ENCODE measurements at places on chromosomes 16 and 17.
A peak's percentile ranks its signal among the peaks of the same experiment; 100 is the strongest.

- DNase-seq, result peak; percentile 12
Measured at GRCh38 chr16:50025537-50025931, 509 bp downstream of the CNEP1R1 start.

- DNase-seq, result no peak
Measured at GRCh38 chr16:67404740-67405226, 11.5 kb upstream of the TPPP3 start.

GRCh38 chr16:4859190-4859899 is 12.1 kb downstream of the UBN1 start:
- DNase-seq, result no peak

GRCh38 chr17:50289991-50290702 is 15.9 kb downstream of the TMEM92 start:
- DNase-seq, result peak; percentile 99

GRCh38 chr16:75647112-75647491 is 363 bp downstream of the KARS1 start:
- no peak for DNase-seq

GRCh38 chr16:54921206-54921824 is 9.3 kb upstream of the IRX5 start:
- DNase-seq, result peak; percentile 77

GRCh38 chr17:58279016-58279711 is 1.6 kb downstream of the MPO start:
- peak; percentile 16 for DNase-seq

GRCh38 chr17:882827-883585 is 96.6 kb downstream of the NXN start:
- peak; percentile 28 for DNase-seq

DNA sequence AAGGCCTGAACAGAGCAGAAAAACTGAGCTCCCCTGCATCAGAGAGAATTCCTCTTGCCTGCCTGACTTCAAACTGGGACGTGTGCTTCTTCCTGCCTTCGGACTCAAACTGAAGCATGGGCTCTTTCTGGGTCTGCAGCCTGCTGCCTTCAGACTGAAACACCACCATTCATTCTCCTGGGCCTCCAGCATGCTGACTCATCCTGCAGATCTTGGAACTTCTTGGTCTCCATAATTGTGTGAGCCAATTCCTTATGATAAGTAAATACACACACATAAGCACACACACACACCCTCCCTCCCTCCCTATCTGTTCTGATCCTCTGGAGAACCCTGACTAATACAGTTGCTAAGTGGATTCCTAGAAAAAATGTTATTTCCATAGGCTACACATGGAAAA is 874.3 kb upstream of the EEF2KMT start:
- no peak for DNase-seq

DNA sequence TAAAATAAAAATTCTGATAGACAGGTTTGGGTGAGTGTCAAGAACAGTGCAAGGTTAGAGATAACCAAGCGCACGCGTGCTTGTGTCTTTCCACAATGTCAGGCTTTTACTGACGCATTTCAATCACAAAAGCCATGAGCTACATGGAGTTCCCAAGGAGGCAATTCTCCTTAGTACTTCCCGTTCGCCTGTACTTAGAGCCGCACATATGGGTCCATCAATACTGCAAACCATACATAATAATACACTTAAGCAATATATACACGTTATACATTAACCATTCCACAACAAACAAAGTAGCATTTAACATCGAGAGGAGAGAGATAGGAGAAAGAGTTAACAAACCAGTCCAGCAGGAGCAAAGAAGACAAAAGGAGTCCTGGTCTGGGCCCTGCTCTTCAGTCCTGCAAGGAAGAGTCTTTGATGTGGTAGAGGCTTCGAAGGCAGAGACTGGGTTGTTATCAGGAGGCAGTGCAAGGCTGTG is 11.9 kb upstream of the GPRC5C start:
- no peak for DNase-seq

Measured in AG10803 (cell line).